ENCODE measurements at places on chromosomes 1 and 21. TPM values are rescaled to one million over a fixed set of nuclear protein-coding genes. Genes with fewer than 3 reads are reported as not detected.

- DNase-seq, result no peak
- H3K36me3 ChIP-seq, result no peaks in the 10 kb centered on the region
- H3K27me3 ChIP-seq, result no peaks in the 10 kb centered on the region
- H3K4me3 ChIP-seq, result no peak overlapping the region
Measured at GRCh38 chr1:93522721-93523120, 74.8 kb downstream of the FNBP1L start.

DNA sequence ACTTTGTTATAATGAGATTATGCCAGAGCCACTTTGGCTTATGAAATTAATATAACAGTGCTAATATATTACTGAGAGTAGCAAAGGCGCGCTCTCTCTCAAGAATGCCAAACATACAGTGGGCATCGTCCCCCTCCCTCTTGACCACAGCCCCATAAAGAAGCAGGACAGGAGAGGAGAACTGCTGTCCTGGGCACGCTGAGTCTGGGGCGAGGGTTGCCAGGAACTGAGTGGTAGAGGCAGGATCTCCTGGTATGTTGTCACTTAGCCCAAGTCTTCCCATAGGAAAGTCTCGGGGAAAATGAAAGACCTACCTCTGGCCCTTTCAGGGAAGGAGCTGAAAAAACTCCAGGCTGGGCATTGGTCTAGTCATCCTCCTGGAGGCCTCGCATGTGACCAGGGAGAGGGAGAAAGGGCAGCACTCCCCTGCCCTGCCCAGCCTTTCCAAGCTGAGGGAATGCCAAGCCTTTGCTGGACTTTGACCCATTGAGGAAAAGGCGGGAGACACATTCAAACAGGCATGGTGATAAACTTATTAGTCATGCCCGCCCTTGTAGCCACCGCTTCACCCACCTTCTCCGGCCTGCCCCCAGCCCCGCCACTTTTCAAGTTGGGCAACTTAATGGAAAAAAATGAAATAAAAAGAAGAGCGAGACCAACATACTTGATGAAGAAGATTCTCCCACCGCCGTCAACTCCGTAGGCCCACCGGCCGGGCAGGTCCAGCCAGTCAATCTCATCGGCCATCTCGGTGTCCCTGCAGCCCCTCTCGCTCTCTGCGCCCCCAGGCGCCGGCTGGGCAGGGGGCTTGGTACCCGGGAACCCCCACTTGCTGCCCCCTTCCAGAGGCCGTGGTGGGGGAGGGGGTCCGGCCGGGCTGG is 17.4 kb upstream of the PLEKHA6 start:
- no peak for DNase-seq
- H3K4me3 ChIP-seq, result peak overlapping the region; percentile 51
- H3K27ac ChIP-seq, result no peak overlapping the region
- H3K36me3 ChIP-seq, result no peaks in the 10 kb centered on the region
- H3K4me1 ChIP-seq, result peaks cover 11% of the 10 kb centered on the region

DDX59 gene
- total RNA-seq, result 37.5 TPM

DNA sequence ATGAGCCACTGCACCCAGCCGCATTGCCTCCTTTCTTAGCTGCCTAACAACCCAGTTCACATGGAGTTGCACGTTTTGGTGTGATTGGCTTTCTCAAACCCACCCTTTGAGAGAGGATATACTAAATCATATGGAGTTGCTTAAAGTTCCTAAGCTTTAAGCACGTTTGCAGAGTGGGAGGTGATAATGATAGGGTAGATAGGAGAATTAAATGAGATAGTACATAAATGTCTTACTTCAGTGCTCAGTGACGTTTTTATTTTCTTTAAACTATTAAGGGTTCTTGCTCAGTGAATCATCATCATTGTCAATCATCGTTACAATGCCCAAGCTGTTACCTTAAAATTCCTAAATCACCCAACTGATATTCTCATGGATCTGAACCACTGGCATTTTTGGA is 2.9 kb upstream of the SH3D21 start:
- no peak for DNase-seq
- peaks cover 23% of the 10 kb centered on the region for H3K4me1 ChIP-seq
- peaks cover 39% of the 10 kb centered on the region for H3K36me3 ChIP-seq
- H3K4me3 ChIP-seq, result no peak overlapping the region
- H3K27ac ChIP-seq, result no peak overlapping the region
- H3K27me3 ChIP-seq, result no peaks in the 10 kb centered on the region

DNA sequence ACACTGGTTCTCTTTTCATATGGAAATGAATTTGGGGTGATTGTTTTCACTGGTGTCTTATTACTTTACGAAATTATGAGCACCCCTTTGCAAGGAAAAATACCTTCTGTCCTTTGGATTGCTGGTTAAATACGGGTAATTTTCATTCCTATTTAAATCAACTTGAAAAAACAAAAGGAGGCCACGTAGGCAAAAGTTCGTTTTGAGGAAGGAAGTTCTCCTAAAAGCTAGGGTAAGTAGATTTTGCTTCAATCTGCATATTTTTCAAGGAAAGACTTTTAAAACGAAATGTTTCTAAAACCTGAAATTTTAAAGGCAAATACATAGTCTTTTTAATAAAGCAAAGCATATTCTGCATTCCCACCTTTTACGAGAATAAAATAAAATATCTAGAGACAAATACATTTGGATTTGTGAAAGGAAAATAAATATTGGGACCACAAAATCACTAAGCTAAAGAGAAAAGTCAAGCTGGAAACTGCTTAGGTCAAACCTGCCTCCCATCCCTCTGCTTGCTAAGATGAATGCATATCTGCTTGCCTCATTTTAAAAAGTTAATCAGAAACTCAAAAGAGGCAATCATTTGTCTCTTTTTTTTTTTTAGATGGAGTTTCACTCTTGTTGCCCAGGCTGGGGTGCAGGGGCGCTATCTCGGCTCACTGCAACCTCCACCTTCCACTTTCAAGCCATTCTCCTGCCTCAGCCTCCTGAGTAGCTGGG is 70.9 kb upstream of the ETS2 start:
- H3K27ac ChIP-seq, result no peak overlapping the region
- no peak for DNase-seq

B3GALT5 gene
- not detected for total RNA-seq

VAV3 gene
- total RNA-seq, result 1.6 TPM

- DNase-seq, result no peak
- no peak overlapping the region for H3K27ac ChIP-seq
- H3K27me3 ChIP-seq, result no peaks in the 10 kb centered on the region
- no peaks in the 10 kb centered on the region for H3K4me1 ChIP-seq
- H3K36me3 ChIP-seq, result no peaks in the 10 kb centered on the region
- no peak overlapping the region for H3K4me3 ChIP-seq
Measured at GRCh38 chr1:170221031-170221430, 75.3 kb downstream of the NTMT2 start.

CLIC6 gene
- 0.67 TPM for total RNA-seq

DNA sequence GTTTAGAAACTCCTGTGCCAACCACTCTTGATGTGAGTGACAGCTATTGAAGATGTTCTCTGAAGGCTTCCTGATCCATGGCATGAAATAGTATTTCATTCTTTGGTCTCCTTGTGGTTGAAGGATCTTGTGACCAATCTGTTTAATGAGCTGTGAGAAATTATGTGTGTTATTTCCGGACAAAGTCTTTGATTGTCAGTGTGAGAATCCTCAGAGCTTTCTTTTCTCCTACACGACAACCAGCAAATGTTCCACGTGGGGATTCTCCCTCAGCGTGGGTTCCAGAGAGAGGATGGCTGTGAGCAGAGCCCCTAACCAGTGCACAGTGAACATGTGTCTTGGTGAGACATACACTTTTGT is 45.0 kb upstream of the HOOK1 start:
- DNase-seq, result no peak
- no peaks in the 10 kb centered on the region for H3K36me3 ChIP-seq
- no peak overlapping the region for H3K27ac ChIP-seq
- no peaks in the 10 kb centered on the region for H3K27me3 ChIP-seq

- H3K36me3 ChIP-seq, result no peaks in the 10 kb centered on the region
- no peak for DNase-seq
- no peaks in the 10 kb centered on the region for H3K27me3 ChIP-seq
- H3K27ac ChIP-seq, result no peak overlapping the region
Measured at GRCh38 chr1:232844791-232845190, 39.6 kb downstream of the MAP10 start.

ASTN1 gene
- total RNA-seq, result not detected

All from CD4-positive, alpha-beta memory T cell (primary cell).